ENCODE measurements at places on chromosomes 11 and 22.

GRCh38 chr11:66687831-66688281 is 10.2 kb upstream of the RBM4B start:
- no peak for DNase-seq

DNA sequence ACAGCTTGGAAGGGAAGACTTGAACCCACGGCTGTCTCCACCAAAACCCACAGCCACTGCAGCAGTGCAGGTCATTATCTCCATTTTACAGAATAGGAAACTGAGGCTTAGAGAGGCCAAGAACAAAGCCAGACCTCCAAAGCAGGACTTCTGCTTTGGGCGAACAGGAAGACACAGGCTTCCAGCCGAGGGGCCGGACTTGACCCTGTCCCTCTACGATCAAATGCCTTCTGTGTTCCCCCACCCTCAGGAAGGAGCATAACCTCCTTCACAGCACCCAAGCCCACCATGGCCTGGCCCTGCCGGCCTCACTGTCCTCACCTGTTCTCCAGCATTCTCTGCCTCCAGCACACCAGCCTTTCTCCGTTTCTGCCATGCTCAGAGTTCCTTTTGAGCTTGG is 15.8 kb downstream of the IGLL1 start:
- no peak for DNase-seq

GRCh38 chr22:38086001-38086845 is 2.2 kb upstream of the SLC16A8 start:
- no peak for DNase-seq

GRCh38 chr11:26909991-26910591 is 83.8 kb upstream of the FIBIN start:
- peak; percentile 50 for DNase-seq

GRCh38 chr11:72250661-72251464 is 6.9 kb upstream of the PHOX2A start:
- DNase-seq: no peak

DNA sequence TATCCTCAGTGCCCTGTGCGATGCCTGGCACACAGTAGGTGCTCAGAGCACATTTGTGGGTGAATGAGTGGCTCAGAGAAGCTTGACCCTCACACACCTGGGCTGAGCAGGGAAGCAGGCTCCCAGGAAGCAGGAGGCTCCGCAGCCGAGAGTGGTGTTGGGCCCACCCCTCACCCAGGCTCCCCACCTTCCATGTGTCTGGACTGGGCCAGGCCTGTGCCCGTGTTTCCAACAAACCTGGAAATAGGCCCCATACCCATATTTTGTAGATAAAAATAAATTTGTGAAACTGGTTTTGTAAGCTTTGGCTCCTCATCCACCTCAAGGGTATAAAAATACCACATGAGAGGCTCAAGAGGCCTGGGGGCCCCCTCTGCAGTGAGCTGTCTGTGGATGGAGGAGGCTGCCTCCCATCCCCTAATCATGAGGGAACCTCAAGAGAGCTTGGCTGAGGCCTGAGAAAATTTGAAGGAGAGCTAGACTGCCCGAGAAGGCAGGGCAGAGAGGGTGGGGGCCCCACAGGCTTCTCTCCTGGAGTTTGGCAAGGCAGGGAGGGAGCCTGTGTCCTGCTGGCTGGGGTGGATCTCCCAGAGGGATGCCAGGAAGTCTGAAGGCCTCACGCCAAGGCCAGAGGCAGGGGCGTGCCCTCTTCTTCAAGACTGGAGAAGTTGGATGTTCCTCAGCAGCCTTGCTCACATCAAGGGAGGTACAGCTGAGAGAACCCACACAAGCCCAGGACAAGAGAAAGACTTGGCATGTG is 147.0 kb upstream of the NECTIN1 start:
- no peak for DNase-seq

DNA sequence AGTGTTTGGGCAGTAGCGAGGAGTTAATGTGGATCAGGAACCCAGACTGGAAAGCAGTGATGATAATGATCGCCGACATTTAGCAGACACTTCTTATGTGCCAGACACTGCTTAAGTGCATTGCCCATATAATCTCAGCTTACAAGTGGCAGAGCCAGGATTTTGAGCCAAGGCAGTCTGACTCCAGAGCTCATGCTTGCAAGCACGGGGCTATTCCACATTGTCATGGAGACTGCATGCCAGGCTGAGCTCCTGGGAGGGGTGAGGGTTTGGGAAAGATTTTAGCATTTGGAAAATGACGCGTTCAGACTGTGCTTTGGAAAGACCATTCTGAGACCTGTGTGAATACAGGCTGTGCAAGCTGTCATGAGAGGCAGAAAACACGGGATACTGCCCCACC is 302.7 kb downstream of the DDX10 start:
- DNase-seq: peak; percentile 88

DNA sequence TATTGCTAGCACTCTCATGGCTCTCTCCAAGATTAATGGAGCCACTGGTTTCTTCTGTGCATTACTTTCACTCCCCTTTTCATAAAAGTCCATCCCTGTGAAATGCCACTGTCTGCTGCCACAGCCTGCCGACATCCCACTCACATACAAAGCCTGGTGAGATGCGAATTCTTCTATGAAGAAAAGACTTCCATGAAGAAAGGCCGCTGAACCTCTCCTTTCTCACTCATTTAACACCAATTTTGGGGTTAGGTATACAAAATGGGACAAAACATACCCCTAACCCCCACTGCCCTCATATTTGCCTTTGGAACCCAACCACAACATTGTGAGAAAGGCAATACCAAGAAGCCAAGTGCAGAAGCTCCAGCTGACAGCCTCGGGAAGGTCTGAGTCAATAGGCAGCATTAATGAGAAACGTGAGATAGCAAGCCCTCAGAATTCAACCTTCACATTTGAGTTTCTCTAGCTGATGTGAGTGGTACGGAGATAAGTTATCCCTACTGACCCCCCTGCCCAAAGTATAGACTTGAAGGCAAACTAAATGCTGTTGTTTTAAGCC is 156.4 kb downstream of the ATG16L2 start:
- no peak for DNase-seq

- DNase-seq: no peak
Measured at GRCh38 chr11:121553806-121554205, 101.0 kb upstream of the SORL1-AS1 start.

DNA sequence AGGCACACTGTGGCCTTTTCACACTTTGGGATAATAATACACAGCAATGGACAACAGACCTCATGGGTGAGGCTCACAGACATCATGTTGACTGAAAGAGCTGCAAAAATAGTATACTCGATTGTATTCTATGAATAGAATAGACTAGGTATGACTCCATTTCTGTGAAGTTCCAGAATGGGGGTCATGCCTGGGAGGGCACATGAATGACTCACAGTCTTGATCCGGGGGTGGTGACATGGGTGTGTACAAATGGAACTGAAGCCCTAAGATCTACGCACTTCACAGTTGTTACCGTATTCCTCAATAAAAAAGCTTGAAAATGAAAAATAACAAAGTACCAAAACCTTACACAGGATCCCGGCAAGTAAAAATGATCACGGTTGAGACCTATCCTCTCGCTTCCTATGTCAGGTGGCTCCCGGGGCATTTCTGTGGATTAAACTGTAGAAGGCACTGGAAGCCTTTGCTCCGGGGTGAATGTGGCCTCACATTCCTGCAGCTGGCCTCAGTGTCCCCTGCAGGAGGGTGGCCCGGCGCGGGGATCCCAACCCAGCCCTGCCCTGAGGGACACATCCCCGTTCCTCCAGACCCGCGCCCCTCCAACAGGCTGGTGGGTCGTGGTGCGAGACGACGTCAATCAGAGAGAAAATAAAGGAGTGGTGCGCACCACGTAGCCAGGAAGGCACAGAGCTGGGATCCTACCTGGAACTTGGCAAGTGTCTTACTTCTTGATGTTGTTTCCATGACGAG is 75.9 kb downstream of the NECTIN1 start:
- no peak for DNase-seq

GRCh38 chr11:119880143-119880542 is 151.1 kb upstream of the NECTIN1 start:
- no peak for DNase-seq

DNA sequence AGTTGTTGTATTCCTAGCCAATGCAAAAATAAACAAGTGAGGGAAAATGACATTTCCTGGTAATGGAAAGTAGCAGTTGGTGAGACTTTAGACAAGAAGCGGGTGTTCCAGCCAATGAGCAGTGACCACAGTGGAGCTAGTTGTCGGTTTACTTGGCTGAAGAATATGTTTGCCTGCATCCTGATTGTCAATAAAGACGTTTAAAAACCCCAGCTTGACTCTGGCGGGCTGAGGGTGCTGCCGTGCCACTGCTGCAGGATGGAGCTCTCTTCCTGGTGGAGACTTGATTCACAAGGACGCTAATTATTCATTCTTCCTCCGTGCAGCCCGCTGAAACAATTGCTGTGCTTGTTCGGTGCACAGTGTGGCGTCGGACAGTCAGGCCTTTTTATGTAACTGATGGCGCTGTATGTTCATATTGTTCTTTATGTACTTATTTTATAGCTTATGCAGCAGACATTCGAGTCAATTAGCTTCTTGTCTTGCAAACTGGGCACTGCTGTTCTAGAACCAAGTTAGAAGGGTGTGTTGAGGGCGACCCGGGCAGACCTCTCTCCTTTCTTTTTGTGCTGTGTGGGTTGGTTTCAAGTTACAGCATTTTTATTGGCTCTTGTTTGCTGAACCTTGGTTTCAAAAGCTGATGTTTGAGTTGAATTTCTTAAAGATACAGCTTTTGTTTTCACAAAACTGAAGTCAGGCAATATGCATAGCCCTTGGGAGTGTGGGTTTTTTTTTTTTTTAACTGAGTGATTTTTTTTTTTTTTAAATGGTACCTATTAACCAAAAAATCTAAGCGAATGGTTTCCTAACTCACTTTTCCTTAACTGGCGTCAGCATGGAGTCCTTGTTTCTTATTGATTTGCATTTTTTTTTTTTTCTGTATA is 153.9 kb downstream of the TEAD1 start:
- DNase-seq: peak; percentile 69

DNA sequence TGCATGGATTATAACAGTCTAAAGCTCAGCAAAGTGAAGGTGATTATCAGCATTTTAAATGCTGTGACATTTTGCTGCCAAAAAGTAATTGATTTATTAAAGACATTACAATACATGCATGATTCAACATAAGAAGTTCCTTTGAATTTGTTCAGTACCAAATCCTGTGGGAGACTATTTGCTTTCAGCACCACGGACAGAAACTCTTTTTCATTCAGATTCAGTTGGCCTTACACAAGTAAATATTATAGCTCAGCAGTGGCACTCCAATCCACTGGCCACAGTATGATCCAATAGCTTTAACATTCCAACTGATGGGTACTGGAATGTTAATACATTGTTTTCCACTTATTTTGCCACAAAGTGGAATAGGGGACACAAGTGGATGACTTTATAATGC is 806.7 kb downstream of the NTM start:
- no peak for DNase-seq

DNA sequence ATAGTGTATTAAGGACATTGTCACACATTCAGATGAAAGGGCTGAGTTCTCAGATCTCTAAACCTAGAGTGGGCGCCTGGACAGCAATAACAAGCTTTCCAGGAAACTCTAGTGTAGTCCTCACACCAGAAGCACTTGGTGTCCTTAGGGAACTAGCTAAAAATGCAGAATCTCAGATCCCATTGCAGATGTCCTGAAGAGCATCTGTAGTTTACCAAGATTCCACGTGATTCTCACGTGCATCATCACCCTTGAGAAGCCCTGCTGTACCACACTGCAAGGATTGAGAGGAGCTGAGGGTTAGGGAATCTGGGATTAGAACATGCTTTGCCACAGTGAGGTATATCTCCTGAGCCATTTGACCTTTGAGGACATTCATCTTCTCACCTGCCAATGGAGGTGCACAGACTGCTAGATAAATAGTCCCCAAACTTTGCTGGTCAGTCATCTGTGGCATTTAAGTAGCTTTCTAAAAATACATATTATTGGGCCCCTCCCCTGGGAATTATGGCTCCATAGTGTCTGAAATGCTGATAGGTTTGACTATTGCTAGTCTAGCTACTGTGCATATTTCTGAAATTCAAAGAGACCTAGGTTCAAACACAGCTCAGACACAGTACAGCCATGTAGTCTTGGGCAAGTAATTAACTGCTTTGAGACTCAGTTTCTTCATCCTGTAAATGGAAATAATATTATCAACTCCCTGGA is 1068.9 kb downstream of the OPCML start:
- DNase-seq: peak; percentile 32

DNA sequence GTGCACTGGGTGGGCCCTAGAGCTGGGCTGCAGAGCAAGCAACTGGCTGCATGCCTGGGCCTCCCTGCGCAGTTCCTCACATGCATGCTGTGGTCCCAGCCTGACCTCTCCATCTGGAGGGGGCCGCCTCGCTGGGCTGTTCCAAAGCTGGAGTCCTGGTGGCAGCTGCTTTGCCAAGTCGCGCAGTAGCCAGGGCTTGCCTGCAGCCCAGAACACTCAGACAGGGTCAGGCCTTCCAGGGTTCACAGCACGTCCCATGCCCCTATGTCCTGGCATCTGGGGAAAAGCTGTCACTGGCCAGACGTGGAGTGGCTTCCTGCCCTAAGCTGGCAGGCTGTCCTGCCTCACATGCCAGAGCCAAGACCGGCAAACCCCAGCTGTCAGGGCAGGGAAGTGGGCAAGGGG is 16.5 kb upstream of the CDC42EP2 start:
- DNase-seq: peak; percentile 93

DNA sequence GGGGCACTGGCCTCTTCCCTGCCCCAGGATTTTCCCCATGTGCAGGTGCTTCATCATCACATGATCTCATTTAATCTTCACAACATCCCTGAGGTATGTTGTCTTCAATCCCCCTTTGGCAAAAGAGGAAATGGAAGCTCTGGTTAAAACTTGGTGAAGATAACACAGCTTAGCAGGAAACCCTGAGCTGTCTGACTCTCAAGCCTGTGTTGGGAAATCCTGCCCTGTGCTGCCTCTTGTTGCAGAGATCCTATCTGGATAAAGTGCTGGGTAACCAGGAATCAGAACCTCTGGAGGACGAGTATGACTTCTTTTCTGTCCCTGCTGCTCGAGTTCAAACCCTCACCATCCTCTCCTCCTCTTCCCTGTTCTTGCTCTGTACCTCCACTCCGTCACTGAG is 13.1 kb upstream of the E2F8 start:
- no peak for DNase-seq

DNA sequence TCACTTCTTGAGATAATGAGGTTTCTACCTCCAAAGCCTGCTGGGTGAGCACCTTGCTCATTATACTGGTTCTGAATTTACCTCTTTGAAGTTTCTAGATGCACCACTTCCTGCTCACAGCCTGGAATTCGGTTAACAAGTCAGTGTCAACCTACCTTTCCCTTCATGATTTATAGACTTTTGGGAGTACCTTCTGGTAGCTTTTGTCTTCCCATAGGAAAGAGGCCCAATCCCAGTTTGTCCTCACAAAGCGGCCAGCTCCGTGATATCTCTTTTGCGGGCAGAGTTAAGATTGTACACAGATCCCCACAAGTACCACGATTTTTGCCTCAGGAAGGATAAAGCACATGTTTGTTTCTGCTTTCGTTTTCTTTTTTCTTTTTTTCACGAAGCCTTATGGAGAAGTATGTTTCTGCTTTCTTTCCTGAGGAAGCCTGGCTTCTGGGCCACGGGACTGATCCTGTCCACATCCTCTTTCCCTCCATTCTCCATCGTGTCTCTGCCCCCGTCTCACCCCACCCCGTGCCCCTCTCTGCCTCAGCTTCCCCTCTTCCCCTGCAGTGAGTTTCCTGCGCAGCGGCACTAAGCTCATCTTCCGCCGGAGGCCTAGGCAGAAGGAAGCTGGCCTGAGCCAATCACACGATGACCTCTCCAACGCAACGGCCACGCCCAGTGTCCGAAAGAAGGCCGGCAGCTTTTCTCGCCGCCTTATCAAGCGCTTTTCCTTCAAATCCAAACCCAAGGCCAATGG is 5.7 kb upstream of the HINFP start:
- DNase-seq: no peak

GRCh38 chr22:44710474-44711240 is 8.7 kb downstream of the PRR5 start:
- no peak for DNase-seq

- no peak for DNase-seq
Measured at GRCh38 chr11:66559142-66559865, 9.1 kb downstream of the CTSF start.
